ENCODE measurements at places on chromosomes 1 and 21.

DNA sequence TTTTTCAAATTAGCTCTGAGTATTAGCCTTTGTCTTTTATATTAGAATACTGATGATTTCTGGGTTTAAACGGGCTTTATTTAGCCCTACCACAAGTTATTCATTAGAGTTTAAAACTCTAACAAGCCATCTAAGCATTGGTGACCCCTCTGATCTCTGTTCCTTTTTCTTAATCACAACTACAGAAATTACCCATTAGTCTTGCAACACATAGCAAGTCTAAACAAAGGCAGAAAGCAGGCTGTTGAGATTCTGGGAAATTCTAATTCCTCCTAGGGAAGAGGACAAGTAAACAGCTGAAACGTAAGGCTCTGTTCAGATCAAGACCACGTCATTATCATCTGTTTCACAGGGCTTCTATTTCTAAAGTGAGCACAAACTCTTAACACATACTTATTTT is 491.2 kb upstream of the ZRANB2 start:
- DNase-seq: no peak

DNA sequence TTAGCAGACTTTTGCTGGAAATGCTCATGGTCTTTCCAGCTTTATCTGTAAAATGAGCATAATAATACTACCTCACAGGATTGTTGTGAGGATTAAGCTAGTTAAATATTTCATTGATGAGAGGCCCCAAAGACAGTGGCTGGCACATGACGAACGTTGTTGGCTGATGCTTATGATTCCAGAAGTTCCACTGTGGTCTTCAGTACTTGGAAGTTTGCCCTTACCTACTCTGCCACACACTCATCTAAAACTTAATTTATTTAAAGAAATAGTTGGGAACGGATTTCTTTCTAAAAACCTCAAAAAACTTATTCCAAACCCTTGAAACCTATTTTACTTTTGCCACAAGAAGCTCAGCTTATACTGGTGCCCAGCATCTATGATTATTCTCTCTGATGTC is 170.7 kb downstream of the DHRS3 start:
- DNase-seq: no peak

DNA sequence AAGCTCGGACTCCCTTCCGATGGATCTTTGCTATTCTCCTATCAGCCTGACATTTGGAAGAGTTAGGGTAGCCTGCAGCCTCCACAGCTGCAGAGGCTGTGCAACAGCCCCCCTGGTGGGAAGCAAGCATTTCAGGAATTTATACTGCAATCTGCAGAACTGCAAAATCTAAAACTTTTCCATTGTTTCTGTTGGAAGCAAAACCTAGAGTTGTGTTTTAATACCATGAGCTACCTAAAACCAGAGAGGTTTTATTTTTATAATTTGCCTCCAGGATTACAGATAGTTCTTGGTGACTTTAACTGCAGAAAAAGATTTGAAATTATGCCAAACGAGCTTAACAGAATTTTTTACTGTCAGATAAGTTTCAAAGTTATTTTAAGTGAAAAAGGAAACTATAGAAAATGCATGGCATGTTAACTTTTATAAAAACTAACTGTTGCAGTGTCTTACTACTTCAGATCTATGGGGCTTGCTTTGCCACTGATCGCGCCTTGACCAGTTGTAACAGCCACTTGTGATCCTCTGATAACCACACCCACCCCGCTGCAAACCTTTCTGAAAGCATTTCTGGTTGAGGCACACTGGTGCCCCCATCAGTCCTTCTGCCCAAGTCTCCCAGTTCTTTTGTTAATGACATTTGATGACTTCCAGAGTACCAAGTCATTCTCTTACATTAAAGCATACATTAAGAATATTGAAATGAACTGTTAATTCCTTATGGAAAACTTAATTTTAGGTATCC is 64.8 kb downstream of the PRDM2 start:
- DNase-seq: no peak

DNA sequence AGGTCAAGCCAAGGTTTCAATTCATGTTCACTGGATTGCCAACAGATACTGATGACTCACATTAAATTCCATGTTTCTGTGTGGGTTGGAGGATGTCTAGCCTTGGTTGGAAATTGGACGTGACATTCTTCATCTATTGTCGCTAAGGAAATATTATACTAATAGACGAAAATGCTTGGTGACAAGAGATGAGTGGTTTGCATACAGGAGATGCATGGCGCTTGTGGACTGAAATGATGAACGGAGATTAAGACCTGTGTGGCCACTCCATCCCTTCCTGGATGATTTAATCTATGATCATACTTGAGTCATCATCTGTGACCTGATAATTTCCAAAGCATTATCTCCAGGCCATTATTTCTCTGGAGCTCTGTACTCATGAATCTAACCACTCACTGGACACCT is 97.0 kb upstream of the CD34 start:
- DNase-seq: no peak
